ENCODE measurements at places on chromosomes 1 and 21. TPM values are rescaled to one million over a fixed set of nuclear protein-coding genes. Genes with fewer than 3 reads are reported as not detected.
A peak's percentile ranks its signal among the peaks of the same experiment; 100 is the strongest.

GRCh38 chr21:16587681-16588375, 858.0 kb downstream of the USP25 start:
- no peak for DNase-seq

GRCh38 chr1:198678901-198679329, 40.1 kb downstream of the PTPRC start:
- DNase-seq = no peak

DNA sequence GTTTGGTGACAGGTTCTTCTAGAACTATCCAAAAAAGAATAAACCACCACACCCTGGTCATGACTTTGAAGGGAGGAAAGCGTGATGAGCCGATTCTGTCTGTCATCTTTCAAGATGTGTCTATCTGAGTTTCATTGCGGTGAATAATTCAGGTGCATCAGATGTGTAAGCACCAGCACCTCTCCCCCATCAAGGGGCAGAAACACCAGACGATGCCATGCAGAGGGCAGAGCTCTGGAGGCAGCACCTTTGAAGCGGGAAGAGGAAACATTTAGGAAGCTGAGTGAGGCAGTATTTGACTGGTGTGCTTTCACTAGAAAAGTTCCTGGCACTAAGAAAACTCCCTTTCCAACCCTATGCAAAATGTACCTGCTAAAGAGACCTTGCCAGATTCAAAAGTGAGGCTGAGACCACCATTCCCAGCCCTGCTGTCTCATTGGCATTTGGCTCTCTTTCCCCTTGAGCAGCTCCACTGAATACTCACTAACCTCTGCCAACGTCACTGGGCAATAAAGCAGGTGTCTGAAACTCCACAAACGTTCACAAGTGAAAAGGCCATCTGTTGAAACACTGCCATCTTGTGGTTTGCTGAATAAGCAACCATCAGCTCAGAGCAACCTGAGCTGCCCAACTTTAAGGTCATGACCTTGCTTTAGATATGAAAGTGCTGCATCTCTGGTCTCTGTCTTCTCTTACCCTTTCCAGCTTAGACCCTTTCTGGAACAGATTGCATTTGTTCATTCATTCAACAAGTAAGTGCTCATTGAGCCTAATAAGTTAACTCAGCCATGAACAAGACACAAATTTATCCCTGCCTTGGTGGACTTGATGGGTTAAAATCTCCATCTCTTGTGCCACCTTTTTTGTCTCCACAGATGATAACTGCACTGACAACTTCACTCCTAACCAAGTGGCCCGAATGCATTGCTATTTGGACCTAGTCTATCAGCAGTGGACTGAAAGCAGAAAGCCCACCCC, 228.6 kb downstream of the PAPPA2 start:
- DNase-seq = peak; percentile 52

- no peak for DNase-seq
These were observed 91.4 kb downstream of the HMCN1 start for GRCh38 chr1:185825556-185825955.

DNA sequence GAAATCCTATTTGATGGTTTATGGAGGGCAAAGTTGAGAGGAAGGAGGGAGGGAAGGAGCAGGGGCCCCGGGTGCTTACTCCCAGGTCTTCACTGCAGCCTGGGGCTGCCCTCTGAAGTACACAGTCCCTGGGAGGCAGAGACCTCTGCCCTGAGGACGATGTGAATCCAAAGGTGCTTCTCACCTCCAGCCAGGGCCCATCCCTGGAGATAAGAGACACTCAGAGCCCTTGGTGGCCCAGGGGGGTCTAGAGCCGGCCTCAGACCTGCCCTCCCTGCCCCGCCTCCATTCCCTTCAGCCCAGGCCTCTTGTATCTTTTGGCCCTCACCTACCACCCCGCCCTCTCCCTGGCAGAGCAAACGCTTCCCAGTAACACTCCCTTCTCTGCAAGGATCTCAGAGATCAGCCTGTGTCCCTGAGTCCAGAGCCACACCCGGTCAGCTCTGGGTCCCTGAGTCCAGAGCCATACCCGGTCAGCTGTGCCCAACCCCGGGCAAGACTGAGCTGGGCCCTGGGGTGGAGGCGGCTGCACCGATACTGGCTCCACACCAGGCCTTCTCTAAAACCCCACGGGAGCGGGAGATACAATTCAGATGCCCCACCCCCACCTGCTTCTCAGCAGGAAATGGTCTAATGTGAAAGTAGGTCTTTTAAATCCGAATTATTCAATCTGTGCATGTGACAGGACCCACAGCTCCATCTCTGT, 3.6 kb upstream of the GNB1 start:
- no peak for DNase-seq

GRCh38 chr1:58852731-58853485, 69.1 kb upstream of the JUN start:
- DNase-seq = no peak

- DNase-seq = no peak
These were observed 84.1 kb upstream of the CCDC190 start for GRCh38 chr1:162944974-162945674.

DNA sequence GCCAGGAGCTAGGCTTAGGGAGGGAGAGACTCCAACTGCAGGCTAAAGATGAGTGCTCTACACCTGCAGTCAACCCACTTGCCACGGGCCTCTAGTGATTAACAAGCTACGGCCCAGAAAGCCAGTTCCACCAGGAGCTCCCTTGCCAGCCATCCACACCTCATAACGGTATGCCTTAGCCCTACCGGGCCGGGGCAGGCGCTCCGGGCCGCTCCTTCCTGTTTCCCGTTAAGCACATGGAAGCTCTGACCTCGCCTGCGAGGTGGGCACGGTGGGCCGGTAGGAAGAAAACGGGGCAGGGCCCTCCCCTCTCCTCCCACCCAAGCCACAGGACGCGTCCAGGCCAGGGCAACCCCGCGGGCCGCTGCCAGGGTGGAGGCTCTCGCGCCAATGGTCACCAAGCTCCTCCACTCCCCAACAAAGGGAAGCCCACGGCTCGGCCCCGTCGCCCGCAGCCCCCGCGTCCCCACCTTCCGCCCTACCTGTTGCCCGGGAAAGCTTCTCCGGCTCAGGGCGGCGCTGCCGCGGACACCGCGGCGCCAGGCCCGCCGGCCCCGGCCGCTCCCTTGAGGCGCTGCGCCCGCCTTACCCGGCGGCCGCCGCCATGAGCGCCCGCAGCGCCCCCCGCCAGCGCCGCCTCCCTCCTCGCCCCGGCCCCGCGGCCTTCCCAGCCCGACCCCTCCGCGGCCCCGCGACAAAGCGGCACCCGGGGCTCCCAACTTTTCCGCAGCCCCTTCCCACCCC, 627 bp downstream of the CERS2 start:
- no peak for DNase-seq

GRCh38 chr1:184647471-184647870, 107.2 kb downstream of the EDEM3 start:
- no peak for DNase-seq

DNA sequence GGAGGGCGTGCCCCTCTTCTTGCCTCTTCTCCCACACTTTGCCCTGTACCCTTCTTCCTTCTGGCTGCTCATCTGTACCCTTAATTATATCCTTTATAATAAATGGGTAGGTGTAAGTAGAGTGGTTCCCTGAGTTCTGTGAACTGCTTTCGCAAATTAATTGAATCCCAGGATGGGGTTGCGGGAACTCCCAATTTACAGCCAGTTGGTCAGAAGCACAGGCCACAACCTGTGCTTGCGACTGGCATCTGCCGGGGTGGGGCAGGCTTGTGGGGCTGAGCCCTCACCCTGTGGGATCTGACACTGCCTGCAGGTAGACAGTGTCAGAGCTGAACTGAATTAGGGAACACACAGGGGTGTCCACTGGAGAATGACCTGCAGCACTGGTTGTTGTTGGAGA, 244.9 kb downstream of the KCNJ6 start:
- DNase-seq = no peak

DNA sequence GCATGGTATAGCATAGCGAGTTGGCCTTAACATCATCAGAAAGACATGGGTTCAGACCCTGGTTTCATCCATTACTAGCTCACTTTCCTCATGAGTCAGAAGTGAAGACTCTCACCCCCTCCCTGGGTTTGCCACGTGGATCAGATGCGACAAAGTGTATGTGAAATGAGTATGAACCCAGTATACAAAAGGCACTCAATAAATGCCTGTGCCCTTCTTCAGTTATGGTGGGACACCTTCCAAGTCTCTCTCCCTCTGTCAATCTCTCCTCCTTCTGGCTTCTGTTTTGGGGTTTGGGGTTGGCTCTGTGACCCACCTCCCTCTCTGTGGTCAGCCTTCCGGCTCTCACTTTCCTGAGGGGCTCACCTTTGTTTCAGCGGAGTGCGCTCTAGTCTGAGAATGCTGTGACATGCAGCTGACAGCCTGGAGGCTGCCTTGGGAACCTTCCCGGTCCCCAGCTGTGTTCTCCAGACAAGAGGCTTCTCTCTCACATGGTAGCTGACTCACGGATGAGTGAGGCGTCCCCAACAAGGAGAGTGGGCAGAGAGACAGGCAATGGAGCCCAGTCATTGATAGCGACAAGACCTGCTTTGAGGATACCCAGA, 155.0 kb upstream of the EDN2 start:
- no peak for DNase-seq

DNA sequence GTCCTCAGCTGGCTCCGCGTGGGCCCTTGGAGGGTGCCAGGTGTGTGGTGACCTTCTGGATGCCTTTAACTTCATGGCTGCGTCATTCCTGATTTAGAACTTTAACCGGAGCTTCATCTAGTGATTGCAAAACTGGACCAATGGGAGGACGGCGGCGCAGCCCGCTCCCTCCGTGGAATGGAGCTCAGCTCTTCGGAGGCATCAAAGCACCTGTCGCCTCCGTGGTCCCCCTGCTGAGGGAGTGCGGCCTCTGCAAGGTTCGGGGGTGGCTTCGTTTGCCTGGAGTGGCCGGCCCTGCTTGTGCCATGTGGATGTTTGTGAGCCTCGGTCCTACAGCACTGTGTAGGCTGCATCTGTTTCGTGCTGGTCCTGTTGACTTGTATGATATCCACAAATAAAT, 14.2 kb downstream of the CSTB start:
- no peak for DNase-seq

- no peak for DNase-seq
These were observed 1345.1 kb downstream of the NCAM2 start for GRCh38 chr21:22343303-22343702.

- DNase-seq = no peak
These were observed 8.3 kb upstream of the WNT3A start for GRCh38 chr1:227998374-227999055.

GRCh38 chr1:240998024-240998423, 359.0 kb downstream of the RGS7 start:
- DNase-seq = no peak

DNA sequence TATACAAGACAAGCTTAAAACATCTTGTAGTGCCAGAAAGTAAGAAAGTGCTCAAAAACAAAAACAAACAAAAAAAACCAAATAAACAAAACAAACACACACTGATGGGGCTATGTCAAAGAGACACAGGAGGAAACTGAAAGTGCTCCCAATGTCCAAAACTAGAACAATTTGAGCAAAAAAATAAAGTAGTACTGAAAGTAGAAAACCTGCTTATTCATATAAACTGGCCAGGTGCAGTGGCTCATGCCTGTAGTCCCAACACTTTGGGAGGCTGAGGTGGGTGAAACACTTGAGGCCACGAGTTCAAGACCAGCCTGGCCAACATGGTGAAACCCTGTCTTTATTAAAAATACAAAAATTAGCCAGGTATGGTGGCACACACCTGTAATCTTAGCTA, 129.9 kb downstream of the GLUL start:
- DNase-seq = no peak

- DNase-seq = no peak
These were observed 56.9 kb downstream of the SLC45A1 start for GRCh38 chr1:8374812-8375211.

- no peak for DNase-seq
These were observed 5.4 kb upstream of the SIM2 start for GRCh38 chr21:36693489-36694030.

DNA sequence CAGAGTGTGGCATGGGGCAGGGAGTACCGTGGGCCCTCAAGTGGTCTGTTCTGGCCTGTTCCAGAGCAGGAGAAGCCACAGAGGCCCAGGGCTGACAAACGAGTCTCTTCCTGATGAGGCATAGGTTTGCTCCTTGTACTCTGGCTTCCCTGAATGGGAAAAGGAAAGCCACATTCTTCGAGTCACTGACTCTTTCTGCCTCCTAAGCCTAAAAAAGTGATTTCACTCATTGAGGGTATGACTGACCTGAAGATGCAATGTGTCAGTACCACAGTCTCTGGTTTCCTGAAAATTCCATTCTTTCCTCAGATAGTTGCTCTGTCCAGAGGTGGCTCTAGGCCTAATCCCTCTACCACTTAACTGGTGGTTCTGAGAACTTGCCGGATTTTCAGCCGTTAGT, 92.3 kb downstream of the KCNN3 start:
- no peak for DNase-seq

GRCh38 chr1:36380143-36380619, 5.5 kb downstream of the STK40 start:
- no peak for DNase-seq

DNA sequence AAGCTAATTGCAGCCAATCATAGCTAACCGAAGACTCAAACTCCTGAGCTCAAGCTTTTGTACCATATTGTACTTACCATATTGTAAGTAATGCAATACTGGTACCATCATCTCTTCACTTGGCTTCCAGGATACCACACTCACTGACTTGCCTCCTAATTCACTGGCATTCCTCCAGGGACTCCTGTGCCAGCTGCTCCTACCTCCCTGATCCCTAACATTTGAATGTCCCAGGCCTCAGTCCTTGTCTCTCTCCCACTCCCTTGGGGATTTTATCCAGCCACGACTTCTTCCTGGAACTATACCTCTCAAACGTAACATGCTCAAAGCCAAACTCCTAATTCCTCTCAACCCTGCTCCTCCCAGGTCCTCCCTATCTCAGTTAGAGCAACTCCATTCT, 33.8 kb downstream of the USP48 start:
- DNase-seq = no peak

GRCh38 chr21:26943921-26944320, 23.0 kb downstream of the ADAMTS5 start:
- no peak for DNase-seq

DNA sequence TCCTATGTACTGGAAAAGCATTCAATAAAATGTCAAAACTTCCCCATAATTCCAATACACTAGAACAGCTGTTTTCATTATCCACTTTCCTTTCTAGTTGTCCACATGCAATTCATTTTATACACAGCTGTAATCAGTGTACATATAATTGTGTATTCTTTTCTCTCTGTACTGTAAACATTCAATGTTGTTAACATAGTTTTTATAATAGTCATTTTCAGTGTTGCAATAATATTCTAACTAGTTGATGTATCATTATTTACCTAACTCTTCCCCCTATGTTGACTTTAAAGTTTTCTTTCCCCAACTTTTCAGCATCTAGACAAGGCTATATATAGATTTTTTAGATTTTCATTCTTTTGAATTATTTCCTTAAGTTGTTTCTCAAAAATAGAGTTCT, 44.4 kb downstream of the DIPK1A start:
- no peak for DNase-seq

- no peak for DNase-seq
These were observed 30.0 kb upstream of the RCSD1 start for GRCh38 chr1:167599957-167600581.

SPATC1L gene
- polyA plus RNA-seq = 11.9 TPM

S100A13 gene
- polyA plus RNA-seq = 121 TPM

PTGFR gene
- polyA plus RNA-seq = 0.66 TPM

SLFNL1 gene
- polyA plus RNA-seq = 0.36 TPM

DNTTIP2 gene
- polyA plus RNA-seq = 78.4 TPM

ZNF648 gene
- 0.43 TPM for polyA plus RNA-seq

All from left renal pelvis (tissue), 4 donors.